ENCODE measurements at places on chromosomes 7 and 10. TPM values are rescaled to one million over a fixed set of nuclear protein-coding genes. Genes with fewer than 3 reads are reported as not detected.

STAG3 gene
- 8.6 TPM for polyA plus RNA-seq

OR2A42 gene
- not detected for polyA plus RNA-seq

LLCFC1 gene
- not detected for polyA plus RNA-seq

- no peak for DNase-seq
Measured at GRCh38 chr10:119421891-119422681, 120.4 kb downstream of the RGS10 start.

DNA sequence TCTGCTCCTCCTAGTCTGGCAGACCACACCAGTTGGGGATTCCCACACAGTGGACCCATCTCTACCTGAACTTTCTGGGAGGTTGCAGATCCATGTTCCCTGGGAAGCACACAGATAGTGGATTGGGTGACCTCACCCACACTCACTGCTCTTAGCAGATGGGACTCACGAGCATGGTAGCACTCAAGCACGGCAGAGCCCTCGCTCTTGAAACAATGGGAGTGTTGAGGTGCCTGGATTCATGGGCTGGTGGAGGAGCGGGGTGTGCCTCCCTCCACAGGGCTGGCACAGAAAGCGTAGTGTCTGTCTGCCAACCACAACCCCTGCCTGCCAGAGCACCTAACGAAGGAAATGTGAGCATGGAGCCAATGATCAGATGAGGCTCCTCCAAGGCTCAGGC, 568.0 kb downstream of the POM121L12 start:
- DNase-seq, result no peak

All from naive thymus-derived CD8-positive, alpha-beta T cell (primary cell).